ENCODE measurements at places on chromosomes 12 and 14. TPM values are rescaled to one million over a fixed set of nuclear protein-coding genes. Genes with fewer than 3 reads are reported as not detected.
A peak's percentile ranks its signal among the peaks of the same experiment; 100 is the strongest.

GRCh38 chr14:22112004-22112403, 438.4 kb upstream of the OR4E1 start:
- peak; percentile 74 for DNase-seq

- DNase-seq, result peak; percentile 51
These were observed 32.4 kb downstream of the BICD1 start for GRCh38 chr12:32139064-32139421.

GRCh38 chr12:50186681-50187080, 19.5 kb upstream of the CERS5 start:
- no peak for DNase-seq

GRCh38 chr12:9731797-9732196, 1.1 kb downstream of the CLECL1 start:
- DNase-seq, result no peak

DNA sequence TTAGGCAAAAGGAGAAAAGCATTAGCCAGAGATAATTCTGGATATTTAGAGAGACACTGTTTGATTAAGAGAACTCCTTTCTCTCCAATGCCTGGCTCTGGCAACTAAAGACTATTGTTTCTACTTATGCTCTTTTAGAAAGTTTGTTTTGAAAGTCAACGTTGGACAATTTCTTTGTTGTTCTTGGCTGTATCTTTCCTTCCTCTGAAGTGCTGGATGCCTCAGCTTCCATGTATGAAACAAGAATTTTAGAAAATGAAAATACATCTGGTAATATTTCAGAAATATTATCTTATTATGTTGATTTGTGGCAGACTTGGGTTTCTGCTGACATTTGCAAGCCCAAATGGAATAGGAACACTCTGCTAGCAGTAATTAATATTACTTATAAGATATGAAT, 382.6 kb downstream of the SNAPC1 start:
- no peak for DNase-seq

DNA sequence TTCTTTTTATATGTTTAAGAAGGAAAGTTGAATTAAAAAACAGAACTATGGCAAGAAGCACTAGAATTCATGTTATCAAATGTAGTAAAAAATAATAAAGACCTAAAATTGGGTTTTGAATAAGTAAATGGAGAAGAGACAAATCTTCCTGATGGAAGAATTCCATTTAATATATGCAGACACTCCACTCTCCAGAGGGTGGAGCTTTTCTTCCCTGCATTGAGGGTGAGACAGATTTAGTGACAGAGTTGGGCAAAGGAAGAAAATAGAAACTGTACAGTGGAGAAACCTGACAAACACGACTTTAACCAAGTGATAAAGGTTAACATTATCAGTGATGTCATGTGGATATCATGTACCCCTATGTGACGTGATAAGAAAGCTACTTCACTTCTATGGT, 217.6 kb downstream of the PRKD1 start:
- DNase-seq, result no peak

- DNase-seq, result no peak
These were observed 183.2 kb downstream of the TMEM117 start for GRCh38 chr12:44019118-44019517.

DNA sequence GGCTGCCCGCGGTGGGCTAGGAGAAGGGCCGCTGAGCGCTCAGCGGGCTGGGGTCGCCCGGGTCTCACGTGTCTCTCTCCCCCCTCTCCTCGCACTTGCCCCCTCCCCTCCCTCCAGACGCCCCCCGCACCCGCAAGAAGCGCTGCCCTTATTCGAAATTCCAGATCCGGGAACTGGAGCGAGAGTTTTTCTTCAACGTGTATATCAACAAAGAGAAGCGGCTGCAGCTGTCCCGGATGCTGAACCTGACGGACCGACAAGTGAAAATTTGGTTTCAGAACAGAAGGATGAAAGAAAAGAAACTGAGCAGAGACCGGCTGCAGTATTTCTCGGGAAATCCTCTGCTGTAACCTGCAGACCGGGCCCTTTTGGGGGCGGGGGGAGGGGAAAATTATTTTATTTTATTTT, 314 bp upstream of the HOTAIR start:
- DNase-seq, result no peak

DNA sequence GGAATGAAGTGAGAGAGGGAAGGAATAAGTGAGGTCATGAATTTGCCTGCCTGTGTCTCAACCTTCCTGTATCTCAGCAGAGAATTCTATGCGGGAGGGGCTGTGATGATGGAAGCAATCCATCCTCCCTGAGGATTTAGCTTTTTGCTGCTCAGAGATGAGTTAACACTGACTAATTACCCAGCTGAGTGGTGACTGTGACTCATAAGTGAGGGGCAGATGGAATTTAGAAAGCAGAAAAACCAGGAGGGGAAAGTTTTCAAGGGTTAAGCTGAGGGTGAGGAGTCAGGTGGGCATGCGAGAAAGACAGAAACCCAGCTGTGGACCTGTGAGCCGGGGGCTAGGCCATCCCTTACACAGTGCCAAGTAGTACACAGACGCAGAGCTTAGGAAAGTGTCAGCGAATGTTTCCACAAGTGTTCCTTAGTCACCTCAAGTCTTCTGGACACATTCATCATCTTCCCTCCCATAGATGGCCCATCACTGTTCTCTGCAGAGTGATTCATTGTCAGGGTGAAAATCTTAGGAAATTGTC, 277.9 kb downstream of the IPO8 start:
- no peak for DNase-seq

GRCh38 chr12:3376779-3377455, 114.1 kb upstream of the PRMT8 start:
- no peak for DNase-seq

DNA sequence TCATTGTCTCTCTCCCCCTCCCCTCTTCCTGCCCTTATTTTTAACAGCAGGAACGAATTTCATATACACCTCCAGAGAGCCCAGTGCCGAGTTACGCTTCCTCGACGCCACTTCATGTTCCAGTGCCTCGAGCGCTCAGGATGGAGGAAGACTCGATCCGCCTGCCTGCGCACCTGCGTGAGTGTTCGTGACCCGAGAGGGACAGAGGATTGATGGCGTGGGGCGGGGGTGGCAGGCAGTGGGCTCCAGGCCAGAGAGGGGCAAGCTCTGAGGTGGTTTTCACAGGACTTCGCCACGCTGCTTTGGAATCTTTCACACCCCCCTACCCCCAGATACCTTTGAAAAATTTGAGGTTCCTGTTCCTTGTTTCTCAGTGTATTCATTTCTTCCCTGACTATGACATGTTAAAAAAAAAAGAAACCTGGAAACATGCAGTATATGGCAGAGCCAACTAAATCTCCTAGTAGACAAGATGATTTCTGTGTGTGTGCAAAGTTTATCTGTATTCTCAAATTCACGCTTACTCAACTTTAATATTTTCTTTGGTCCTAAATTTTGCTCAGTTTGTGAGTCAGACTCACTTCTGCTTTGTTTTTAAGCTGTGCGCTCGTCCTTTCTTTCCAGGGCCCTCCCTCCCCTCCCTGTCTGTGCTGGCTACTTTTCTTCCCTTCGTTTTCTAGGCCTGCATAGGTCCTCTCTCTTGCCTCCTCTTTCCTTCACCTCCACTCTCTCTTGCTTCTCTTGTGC, 103.1 kb downstream of the ETV6 start:
- DNase-seq, result no peak

DNA sequence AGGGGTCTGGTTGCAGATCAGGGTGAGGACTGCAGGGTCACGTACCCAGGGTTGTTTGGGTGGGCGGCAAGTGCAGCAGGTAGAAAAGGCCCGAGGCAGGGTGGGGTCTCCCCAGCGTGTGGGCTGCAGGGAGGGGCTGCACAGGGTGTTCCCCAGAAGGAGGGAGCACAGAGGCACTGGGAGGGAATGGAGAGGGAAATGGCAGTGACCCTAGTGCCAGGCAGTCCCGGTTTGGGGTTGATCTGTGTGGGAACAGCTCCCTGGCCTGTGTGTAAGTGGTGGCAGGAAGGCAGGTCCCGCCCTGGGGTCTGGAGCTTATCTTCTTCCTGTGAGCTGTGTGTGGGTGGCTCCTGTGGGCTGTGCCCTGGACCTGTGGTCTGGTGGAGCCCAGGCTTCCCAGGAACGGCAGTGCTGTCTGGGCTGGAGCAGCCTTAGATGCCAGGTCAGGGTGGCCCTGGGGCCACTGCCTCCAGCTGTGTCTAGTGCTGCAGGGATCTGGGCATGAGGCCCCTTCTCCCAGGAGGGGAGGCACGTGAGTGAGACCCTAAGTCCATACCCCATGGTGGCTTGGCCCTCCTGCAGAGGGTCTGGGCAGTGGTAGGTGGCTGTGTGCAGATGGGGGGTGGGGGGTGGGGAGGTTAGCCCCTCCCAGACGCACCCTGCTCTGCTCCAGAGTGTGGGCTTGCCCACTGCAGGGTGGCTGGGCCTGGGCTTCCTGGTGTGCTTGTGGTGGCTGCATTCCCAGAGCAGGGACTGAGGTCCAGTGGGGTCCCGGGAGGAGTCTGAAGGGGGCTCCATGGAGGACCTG, 363.5 kb downstream of the TMEM121 start:
- no peak for DNase-seq

DNA sequence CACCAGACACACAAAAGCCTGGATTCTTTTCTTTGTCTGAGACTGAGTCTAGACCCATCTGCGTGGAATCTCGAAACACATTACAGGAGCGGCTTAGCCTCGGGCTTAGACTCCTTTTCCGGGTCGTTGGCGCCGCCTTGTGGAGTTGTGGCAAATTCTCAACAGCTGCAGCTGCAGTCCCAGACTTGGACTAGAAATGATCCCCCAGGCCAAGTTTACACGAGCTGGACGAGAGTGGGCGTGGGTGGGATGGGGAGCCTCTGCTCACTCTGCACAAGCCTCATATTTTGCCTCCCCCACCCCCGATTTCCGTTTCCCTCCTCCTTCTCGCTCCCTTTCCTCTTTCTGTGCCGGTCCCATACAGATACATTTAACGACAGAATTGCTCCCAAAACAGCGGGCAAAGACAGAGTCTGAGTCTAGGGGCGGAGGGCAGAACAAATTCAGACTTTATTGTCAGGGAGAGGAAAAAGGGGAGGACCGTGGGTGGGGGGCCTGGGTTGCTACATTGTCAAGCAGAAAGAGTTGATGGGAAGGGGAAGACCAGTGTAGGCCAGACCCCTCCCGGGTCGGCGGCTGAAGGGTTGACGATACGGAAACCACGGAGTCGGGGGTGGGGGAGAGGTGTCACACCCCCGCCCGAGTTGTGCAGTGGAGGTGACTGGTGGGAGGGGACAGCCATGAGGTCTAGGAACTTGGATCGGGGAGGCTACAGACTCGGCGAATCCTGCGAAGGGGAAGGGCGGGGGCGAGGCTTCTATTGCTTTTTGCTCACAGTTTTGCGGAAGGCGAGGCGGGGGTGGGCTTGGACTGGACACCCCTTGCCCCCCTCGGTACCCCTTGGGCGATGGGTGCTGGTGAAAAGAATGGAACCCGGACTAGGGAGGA, 4.7 kb upstream of the GPR84 start:
- DNase-seq, result peak; percentile 81

- no peak for DNase-seq
These were observed 57.7 kb upstream of the DIO3 start for GRCh38 chr14:101503431-101504095.

DNA sequence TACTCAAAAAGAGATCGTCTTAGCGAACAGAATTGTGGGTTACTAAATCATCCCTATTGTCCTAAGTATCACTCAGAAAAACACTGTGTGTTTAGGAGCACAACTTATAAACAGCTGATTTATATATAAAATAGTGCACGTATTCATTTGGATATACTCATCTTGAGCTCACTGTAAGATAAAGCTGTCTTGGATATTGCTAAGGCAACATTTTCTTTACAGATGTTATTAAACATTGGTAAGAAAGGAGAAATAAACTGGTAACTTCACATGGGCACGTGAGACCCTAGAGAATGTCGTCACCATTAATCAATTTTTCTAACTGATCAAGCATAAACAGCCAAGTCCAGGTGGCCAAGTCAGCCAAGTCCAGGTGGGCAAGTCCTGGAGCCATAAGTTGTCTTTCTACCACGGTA, 1.7 kb downstream of the PAWR start:
- DNase-seq, result no peak

DNA sequence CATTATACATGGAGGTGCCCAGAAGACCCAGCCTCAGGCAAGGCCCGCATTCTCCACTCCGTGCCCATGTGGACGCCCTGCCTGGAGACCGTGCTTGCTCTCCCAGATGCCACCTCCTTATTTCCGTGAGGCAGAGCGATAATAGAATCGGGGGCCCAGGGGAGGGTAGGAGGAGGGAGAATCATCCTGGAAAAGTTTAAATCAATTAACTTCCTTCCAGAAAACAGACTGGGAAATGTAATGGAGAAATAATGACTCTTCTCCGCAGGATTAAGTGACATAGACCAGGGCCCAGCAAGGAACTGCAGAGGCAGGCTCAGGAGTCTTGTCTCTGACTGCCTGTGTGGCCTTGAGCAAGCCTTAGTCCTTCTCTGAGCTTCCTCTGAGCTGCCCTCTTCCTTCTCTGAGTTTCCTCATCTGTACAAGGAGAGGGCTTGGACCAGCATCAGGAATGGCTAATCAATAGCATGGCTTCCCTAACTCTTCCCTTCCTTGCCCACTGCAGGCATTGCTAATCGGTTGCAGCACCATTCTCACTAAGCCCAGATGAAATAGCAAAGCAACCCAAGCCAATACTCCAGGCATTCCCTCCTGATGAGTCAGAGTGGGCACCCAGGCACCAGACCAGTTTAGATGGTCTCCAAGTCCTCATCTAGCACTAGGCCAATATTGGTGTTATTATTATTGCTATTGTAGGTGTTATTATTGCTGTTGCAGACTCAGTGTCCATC, 11.3 kb upstream of the FAM222A start:
- DNase-seq, result no peak

The HNF1A gene
- total RNA-seq, result not detected

The NCKAP5L gene
- total RNA-seq, result 24.8 TPM

The ABCC9 gene
- total RNA-seq, result under 0.01 TPM

The MYF6 gene
- total RNA-seq, result not detected

The EPYC gene
- total RNA-seq, result not detected

The WNT1 gene
- not detected for total RNA-seq

The BTBD6 gene
- 10.2 TPM for total RNA-seq

The DEPDC4 gene
- 0.27 TPM for total RNA-seq
